CD4-positive, alpha-beta T cell treated with Interleukin-4 for 1 hour (primary cell): ENCODE measurements at places on chromosomes 2 and 18.
A peak's percentile ranks its signal among the peaks of the same experiment; 100 is the strongest.

DNA sequence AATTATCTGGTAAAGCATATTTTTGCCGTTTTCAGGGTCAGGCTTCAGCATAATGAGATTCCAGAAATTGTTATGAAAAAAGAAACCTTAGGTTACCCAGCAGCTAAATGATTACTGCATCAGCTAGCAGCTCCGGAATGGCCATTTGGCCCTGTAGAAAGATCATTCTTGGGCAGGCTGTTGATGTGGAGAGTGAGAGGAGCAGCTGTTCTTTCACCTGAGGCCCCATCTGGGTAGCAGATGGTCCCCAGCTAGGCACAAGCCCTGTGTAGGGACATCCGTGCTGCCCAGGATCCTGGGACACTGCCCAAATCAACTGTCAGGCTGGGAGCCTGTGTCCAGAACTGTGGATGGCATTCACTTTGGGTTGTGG, 61.8 kb downstream of the NEDD4L start:
- DNase-seq, result no peak

- no peak for DNase-seq
Measured at GRCh38 chr2:88136817-88137216, 9.0 kb upstream of the FABP1 start.

GRCh38 chr2:27931361-27931950, 40.9 kb downstream of the BABAM2 start:
- no peak for DNase-seq

- no peak for DNase-seq
Measured at GRCh38 chr2:207257251-207258250, 91.8 kb upstream of the KLF7 start.

DNA sequence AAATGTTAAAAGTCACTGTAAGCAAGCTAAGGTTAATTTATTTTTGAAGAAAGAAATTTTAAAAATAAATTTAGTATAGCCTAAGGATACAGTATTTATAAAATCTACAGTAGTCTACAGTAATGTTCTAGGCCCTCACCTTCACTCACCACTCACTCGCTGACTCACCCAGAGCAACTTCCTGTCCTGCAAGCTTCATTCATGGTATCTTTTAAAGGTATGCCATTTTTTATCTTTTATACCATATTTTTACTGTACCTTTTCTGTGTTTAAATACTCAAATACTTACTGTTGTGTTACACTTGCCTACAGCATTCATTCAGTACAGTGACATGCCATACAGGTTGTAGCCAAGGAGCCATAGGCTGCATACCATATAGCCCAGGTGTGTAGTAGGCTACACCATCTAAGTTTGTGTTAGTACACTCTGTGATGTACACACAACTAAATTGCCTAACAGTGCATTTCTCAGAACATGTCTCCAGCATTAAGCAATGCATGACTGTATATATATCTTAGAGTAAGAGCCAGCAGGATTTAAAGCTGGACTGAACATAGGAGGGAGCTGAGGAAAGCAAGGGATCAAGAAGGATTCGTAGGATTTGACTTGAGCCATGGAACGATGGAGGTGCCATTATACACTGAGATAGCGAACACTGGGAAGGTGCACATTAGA, 83.1 kb upstream of the KLF7 start:
- DNase-seq, result no peak

DNA sequence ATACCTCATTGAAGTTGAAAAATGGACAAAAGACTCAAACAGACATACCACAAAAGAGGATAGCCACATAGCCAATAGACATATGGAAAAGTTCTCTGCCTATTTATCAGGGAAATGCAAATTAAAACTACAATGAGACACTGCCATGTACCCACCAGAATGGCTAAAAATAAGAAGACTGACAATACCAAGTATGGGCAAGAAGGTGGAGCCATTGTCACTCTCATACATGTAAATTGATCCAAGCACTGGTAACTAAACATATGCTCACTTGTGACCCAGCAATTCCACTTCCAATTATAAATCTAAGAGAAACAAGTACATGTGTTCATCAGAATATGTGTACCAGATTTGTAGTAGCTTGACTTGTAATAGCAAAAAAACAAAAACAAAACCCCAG, 4.6 kb downstream of the LOXHD1 start:
- DNase-seq, result no peak

- DNase-seq, result no peak
Measured at GRCh38 chr2:154120706-154121105, 249.0 kb downstream of the GALNT13 start.

- DNase-seq, result no peak
Measured at GRCh38 chr2:50863856-50864255, 168.1 kb downstream of the NRXN1 start.

GRCh38 chr2:142694282-142694681, 183.2 kb upstream of the KYNU start:
- DNase-seq, result no peak

- DNase-seq, result no peak
Measured at GRCh38 chr2:157631861-157632260, 3.2 kb upstream of the ACVR1C start.

- no peak for DNase-seq
Measured at GRCh38 chr2:204795156-204795555, 249.9 kb downstream of the PARD3B start.

DNA sequence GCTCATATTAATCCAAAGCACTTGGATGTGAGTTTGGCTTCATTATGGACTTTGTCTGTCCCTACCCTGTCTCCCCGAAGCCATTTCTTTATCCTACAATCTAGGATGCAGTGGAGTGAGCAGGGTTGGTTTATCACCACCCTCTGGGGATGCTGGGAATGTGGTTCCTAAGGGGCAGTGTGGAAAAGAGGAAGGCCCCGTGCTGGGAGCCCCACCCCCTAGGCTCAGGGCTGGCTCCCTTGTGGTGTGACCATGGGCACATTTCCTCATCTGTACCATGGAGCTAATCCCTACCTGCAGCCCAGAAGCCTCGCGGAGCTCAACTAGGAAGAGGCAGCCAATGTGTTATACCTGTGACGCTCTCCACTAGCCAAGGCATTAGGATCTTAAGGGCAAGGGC, 92.5 kb downstream of the TGOLN2 start:
- DNase-seq, result no peak

DNA sequence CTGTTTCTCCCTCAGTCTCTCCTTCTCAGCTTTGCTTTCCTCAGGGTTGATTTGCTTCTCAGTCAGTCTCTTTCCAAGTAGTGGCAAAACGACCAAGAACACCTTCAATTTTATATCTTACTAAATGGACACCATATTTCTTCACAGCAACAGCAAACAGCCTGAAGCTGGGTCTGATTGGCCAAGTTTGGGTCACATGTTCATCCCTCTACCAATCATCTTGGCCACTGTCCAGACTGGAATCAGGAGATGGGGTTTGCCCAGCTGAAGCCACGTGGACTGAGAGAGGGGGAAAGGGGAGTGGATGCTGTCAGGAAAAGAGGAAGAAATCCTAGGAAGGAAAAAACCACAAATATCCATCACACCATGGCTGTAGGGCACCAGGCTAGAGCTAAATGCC, 42.0 kb upstream of the ACMSD start:
- DNase-seq, result no peak

- DNase-seq, result no peak
Measured at GRCh38 chr2:7508296-7508943, 591.2 kb downstream of the RNF144A start.

- DNase-seq, result no peak
Measured at GRCh38 chr2:188473306-188473705, 181.6 kb downstream of the GULP1 start.

GRCh38 chr2:31075941-31076590, 62.2 kb downstream of the GALNT14 start:
- DNase-seq, result no peak

DNA sequence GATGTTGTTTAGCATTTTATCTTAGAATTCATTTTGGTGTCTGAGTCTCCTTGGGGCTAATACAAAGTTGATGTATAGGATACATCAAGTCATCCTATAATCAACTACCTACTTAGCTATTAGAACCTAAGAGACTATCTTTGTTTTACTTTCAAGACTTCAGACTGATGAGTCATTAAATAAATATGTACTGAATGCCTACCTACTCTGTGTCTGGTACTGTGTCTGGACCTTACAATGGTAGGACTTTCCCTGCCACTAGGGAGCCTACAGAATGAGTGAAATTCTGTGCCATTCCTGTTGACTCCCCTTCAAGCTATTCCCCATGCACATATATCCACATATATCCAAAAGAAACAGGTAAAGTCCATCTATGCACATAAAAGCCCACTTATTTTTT, 114.5 kb downstream of the ERBB4 start:
- no peak for DNase-seq

DNA sequence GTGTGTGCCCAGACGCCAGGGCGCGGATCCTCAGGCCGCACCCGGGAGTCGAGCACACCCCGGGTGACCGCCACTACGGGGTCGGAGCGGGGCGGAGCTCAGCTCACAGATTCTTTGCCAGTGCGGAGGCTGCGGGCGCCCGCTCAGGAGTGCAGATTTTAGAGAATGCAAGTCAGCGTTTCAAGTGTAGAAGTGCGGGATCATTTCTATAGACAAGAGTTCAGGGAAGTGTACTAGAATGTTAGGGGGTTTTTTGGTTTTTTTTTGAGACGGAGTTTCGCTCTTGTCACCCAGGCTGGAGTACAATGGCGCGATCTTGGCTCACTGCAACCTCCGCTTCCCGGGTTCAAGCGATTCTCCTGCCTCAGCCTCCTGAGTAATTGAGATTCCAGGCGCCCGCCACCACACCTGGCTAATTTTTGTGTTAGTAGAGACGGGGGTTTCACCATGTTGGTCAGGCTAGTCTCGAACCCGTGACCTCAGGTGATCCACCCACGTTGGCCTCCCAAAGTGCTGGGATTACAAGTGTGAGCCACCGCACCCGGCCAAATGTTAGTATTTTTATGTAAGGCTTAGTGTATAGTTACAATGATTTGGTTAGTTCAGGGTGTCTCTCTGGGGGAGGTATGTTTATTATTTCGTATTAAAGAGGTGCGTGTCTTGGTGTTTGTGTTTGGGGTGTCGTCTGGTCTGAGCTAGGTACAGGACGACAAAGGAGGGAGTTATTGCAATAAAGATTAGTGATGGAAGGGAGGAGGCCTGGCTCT, 619 bp upstream of the FAM168B start:
- no peak for DNase-seq

- no peak for DNase-seq
Measured at GRCh38 chr18:2656981-2657512, 1.5 kb downstream of the SMCHD1 start.

DNA sequence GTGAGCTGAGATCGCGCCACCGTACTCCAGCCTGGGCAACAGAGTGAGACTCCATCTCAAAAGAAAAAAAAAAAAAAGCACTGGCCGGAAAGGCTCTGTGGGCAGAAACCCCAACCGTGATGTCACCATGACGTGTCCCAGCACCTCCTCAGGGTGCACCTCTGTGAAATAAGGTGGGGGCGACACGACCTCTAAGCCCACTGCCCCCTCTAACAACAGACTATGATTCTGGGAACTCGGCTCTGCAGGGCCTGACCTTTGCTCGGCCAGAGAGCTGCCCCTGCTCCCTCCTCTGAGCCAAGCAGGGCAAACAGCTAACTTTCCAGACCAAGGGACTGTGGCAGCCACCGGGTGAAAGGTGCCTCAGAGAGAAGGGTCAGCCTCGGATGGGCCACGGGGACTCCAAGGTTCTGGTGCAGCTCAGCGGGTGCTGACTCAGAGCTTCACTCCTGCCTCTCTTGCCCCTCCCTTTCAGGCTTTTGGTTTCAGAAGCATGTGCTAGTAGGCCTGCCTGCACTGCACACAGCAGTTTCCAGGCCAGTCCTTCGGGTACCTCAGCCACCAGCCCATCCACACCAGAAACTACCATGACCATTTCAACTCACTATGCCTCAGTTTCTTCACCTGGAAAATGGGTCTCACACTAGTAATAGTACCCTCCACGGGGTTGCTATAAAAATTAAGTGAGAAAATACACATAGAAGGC, 8.0 kb downstream of the TMBIM1 start:
- peak; percentile 58 for DNase-seq

- DNase-seq, result no peak
Measured at GRCh38 chr2:66462501-66462825, 27.5 kb downstream of the MEIS1 start.

DNA sequence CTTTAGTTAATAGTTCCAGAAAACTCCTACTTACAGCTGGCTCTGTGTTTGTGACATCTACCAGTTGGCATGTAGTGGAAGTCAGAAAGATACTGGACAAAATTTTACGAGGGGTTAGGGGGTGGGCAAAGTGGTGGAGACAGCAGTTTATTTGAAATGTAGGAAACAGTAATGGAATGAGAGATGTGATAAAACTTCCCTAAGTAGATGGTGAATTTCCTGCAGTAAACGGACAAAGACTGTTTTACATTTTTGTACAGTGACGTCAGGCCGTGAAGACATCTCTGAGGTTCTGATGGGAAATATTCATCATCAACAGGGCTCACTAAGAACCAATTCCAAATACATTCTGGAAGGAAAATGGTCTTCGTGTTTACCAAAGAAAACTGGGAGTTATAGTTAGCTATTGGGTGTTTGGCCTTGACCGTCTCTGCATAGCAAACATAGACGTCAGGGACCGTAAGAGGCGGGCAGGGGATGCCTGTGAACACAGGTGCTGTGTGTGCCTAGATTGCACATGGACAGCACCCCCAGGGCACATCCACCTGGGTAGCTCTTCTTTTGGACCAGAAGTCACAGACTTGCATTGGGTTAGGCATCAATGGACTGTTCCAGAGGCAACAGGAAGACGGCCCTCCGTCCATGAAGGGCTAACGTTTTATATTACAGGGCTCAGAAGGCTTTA, 131.5 kb downstream of the ZNF516 start:
- no peak for DNase-seq

DNA sequence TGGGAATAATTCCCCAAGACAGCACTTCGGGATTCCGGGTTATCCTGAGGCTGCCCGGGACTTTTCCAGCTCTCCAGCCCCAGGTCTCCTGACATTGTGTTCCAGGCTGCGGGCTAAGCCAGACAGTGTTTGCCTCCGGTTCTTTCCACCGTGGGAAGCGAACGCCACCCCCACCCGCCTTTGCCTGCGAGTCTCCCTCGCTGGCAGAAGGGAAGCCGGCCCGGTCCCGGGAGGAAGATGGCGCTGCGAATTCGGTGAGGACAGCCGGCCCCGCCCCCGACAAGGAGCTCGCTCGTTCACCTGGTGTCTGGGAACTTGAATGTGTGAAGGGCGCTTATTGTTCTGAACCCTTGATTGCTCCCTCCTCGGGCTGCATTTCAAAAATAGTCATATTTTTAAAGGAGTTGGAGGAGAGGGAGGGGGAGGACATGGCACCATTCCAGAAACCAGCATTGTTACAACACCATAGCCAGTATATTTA, 2.9 kb downstream of the LRATD1 start:
- DNase-seq, result no peak

GRCh38 chr2:241741016-241741415, 6.6 kb downstream of the D2HGDH start:
- peak; percentile 23 for DNase-seq

DNA sequence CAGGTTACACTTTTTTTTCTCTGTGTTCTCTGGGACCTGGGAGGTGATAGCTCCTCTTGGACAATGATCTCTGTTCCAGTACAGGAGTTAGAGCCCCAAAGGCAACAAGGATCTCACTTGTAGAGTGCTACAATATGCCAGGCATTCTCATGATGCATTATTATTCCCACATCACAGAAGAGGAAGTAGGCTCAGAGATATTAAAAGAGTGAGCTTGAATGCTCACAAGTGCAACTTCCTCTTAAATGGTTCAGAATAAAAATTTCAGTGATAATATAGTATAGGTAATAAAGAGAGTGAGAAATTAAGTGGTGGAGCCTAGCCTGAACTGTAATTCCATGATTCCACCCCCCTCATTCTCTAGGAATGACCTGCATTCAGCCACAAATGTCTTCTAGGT, 21.4 kb downstream of the POLE4 start:
- DNase-seq, result no peak
